Renal cortex interstitium (tissue), 15 donors: ENCODE measurements at places on chromosomes 4 and X. TPM values are rescaled to one million over a fixed set of nuclear protein-coding genes. Genes with fewer than 3 reads are reported as not detected.

The PIN4 gene
- polyA plus RNA-seq, result 48.9 TPM

DNA sequence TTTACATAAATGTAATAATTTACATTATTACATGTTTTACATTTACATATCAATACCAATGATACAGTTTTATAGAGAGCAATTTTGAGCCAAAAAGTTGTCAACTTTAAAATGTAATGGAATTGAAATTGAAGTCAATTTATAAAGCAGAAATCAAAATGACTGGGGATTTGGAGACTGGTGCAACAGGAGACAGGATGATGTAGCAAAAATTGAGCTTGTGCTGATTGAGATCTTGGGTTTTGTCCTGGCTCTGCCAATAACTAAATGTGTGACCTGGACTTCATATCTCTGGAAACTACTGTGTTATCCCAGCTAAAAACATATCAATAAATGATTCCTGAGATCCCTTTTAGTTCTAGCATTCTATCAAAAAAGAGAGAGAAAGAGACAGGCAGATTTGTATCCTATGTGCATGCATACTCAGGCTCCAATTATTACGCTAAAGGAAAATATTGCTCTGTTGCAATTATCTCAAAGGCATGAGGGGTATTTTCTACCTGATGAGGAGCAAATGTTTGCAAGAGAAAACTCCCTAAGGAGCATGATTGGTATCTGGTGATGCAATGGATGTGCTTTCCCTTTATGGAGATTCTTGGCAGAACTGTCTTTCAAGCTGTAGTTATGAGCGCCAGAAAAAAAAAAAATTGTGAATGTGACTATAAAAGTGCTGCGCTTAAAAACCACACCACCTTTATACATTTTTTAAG is 14.7 kb downstream of the EXOC1L start:
- DNase-seq, result no peak

DNA sequence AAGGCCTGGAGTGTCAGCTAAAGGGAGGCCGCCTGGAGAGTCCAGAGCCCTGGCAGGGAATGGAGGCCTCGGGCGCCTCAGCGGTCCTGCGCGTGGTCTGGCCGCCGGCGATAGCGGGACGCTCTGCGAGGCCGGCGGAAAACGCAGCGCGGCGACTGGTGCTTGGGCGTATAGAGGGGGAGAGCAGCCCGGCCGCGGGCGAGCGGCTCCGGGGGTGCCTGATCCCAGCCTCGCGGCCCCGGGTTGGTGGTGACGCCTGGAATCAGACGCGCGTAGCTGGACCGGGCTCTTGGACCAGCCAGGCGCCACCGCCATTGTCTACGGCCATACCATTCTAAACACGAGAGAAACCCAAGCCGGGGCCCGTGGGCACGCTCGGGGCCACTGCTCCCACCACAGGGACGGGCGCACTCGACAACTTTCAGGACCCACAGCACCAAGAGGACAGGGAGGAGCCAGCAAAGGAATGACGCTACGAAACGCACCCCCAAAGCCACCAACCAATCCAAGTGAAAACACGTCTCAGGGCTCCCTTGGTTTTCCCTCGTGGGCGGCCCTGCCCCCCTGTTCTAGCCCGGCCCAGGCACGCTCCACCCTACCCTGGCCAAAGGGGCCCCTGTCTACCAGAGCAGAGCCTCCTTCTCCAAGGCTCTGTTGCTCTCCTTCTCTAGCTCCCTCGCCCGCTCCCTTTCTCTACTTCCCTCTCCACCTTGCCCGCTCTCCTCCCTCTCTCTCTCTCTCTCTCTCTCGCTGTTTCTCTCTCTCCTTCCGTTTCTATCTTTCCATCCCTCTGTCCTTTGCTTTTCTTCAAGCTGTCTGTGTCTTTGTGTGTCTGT is 7.8 kb downstream of the FRG2 start:
- DNase-seq, result no peak

The HSFX2 gene
- polyA plus RNA-seq, result 1.0 TPM

- no peak for DNase-seq
Measured at GRCh38 chrX:46805270-46805669, 31.6 kb upstream of the RP2 start.

The FAM53A gene
- polyA plus RNA-seq, result 3.0 TPM

DNA sequence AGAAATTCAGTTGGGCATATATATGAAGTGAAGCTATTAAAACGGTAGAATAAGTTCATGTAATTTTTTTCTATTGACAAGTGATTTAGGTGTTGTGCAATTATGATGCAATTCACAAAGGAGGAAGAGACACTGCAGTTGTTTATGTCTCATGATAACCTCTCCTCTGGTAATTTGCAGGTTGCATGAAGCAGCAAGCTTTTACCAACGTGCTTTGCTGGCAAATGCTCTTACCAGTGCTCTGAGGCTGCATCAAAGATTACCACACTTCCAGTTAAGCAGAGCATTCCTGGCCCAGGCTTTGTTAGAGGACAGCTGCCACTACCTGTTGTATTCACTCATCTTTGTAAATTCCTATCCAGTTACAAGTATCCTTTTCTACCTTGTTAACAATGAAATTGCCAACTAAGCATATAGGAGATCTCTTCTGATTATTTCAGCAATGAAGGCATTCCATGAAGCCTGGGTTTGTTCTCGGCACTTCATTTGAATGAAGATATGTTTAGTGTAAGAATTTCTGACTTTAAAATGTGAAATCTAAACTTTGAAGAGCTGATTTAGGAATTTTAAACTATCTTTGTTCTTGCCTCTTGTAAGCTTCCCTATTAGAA is 3.9 kb downstream of the TMEM33 start:
- no peak for DNase-seq

- no peak for DNase-seq
Measured at GRCh38 chr4:24144381-24144780, 254.5 kb upstream of the PPARGC1A start.

- no peak for DNase-seq
Measured at GRCh38 chrX:31132821-31133241, 61.0 kb upstream of the FTHL17 start.

DNA sequence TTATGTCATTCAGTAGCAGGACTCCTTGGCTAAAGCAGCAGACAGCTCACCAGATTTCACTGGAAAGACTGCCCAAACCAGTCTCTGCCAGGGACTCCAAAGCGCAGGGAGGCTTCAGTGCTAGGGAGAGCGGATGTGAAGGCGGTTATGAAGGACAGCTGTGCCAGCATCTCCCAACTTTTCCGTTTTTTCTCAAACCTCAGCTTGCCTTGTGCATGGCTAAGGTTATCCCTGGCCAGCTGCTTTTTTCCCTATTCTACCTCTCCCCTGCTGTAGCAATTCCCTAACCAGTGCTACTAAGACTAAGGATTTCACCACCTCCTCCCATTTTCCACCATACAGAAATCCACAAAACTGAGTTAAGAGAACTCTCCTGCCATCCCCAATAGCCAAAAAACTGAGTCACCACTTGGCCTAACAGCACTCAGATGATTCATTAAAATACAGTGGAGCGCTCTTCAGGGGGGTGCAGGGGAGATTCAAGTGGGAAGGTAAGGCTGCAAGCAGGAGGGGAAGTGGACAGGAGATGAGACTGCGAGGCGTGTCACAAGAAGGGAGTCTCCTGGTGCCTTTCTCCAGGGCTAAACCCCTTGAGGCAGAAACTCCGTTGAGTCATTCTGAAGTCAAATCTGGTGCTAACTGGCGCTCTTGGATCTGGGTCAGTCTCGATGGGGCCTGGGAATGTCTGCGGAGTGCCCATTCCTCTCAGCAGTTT is 90.7 kb downstream of the PALLD start:
- no peak for DNase-seq

The ITM2A gene
- 73.6 TPM for polyA plus RNA-seq

The F11 gene
- polyA plus RNA-seq, result 4.1 TPM

DNA sequence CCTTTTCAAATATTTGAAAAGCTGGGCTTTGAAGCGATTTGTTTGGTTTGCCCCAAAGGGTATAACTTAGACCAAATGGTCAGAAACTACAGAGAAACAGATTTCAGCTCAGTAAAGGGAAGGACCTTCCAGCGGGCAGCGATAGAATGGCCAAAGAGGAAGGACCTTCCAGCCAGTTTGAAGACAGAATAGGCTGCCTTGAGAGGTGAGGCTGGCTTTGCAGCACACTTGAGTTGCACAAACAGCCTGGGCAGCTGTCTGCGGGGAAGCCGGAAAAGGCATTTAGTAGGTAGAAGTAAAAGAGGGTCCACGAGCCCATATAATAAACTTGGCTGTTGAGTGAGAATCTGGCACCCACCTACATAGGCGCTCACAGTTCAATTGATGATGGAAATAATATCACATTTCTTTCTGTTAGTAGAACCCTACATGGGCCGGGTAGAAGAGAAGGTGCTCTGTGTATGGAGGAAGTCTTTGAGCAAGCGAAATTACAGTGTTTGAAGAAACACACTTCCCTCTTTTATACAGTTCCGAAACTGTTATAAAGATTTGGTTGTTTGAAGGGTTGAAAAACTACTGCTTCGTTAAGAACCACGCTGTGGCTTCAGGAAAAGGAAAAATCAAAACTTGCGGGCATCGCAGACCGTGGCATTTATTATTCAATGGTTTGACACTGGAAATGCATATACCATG is 75.0 kb upstream of the SORBS2 start:
- no peak for DNase-seq

GRCh38 chrX:102712216-102712966 is at the start of gene GPRASP2:
Gene GPRASP2 (plus strand): TSS chrX:102712448. CDS start chrX:102714870, 2,422 bp downstream.
- no peak for DNase-seq

DNA sequence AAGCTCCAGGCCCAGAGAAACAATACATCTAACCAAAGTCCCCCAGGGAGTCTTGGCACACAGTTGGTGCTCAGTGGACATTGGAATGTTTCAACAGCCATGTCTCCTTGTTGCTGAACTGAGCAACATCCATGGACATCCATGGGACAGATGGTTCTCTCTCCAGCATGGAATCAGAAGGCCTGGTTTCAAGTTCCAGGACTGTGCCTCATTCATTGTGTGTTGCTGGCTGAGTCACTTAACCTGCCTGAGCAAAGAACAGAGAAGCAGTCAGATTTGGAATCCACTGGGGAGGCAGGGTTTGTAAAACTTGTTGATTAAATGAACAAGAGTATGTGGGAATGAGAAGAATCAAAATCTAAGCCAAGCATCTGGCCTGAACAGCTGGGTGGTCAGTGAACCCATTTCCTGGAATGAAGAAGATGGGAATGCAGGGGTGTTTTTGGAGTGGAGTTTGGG is 147.9 kb downstream of the CHIC2 start:
- DNase-seq, result no peak

The MAGIX gene
- 5.5 TPM for polyA plus RNA-seq

GRCh38 chr4:12966726-12967125 is 517.4 kb downstream of the RAB28 start:
- no peak for DNase-seq

The VBP1 gene
- polyA plus RNA-seq, result 68.8 TPM

- DNase-seq, result no peak
Measured at GRCh38 chrX:119698845-119699244, 5.9 kb upstream of the SEPTIN6 start.

The TECRL gene
- not detected for polyA plus RNA-seq

- no peak for DNase-seq
Measured at GRCh38 chrX:134588806-134589205, 69.5 kb downstream of the PLAC1 start.

The FRG2 gene
- not detected for polyA plus RNA-seq

GRCh38 chrX:119688911-119689321 is 4.1 kb downstream of the SEPTIN6 start:
- no peak for DNase-seq

- no peak for DNase-seq
Measured at GRCh38 chr4:38659346-38659745, 4.7 kb upstream of the KLF3 start.

DNA sequence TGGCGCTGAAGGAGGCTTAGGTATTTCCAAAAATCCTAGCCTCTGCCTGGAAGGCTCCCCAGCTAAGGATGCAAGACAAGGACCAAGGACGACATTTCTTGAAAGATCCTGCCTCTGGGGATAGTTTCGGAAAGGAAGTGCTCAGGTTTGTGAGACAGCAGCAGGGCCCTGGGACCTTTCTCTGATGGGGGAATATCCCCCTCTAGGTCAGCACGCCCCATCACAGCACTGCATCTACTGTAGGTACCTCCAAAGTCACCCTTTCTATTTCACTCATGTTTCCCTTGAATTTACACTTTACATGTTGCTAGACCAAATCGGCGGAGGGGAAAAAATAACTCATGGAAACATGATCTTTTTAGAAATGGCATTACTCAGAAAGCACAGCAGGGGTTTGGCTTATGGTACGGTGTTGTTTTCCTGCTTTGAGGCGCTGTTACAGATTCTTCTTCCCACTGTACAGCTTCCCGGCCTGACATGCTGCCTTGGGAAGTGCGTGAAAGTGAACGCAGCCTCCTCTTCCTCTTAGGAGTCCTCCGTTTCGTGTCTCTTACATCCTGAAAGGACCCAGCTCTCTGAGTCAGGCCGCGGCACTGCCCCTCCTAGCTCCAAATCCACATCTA is 77.2 kb upstream of the DHRSX start:
- DNase-seq, result no peak

GRCh38 chrX:44903107-44903506 is 30.1 kb downstream of the KDM6A start:
- no peak for DNase-seq

DNA sequence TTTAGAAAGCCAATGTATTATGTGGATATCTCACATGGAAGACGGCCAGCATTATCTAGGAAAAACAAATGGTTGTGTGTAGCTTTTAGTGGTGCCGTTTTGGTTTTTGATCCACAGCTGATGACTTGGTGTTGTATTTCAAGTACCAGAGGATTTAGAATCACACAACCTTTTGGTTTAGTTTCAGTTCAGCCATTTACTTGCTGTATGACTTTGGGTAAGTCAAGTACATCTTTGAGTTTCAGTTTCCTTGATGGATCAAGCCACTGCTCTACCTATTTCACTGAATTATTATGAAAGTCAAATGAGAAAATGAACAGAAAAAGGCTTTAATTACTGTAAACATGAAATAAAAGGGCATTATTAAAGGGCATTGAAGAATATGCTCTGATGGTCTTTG is 205.6 kb downstream of the ZIC3 start:
- DNase-seq, result no peak

GRCh38 chrX:22542641-22543040 is 269.9 kb downstream of the CBLL2 start:
- DNase-seq, result no peak

The TEX13D gene
- not detected for polyA plus RNA-seq

- no peak for DNase-seq
Measured at GRCh38 chrX:131752493-131753198, 208.8 kb downstream of the OR13H1 start.

- no peak for DNase-seq
Measured at GRCh38 chr4:8831221-8832112, 40.2 kb downstream of the HMX1 start.
